ENCODE measurements at places on chromosomes 3 and 15. TPM values are rescaled to one million over a fixed set of nuclear protein-coding genes. Genes with fewer than 3 reads are reported as not detected.

Gene GOLGA6D
- total RNA-seq, result not detected

Gene SLC22A13
- 0.68 TPM for total RNA-seq

GRCh38 chr15:52505151-52505550, 23.5 kb downstream of the MYO5A start:
- no peak for DNase-seq

DNA sequence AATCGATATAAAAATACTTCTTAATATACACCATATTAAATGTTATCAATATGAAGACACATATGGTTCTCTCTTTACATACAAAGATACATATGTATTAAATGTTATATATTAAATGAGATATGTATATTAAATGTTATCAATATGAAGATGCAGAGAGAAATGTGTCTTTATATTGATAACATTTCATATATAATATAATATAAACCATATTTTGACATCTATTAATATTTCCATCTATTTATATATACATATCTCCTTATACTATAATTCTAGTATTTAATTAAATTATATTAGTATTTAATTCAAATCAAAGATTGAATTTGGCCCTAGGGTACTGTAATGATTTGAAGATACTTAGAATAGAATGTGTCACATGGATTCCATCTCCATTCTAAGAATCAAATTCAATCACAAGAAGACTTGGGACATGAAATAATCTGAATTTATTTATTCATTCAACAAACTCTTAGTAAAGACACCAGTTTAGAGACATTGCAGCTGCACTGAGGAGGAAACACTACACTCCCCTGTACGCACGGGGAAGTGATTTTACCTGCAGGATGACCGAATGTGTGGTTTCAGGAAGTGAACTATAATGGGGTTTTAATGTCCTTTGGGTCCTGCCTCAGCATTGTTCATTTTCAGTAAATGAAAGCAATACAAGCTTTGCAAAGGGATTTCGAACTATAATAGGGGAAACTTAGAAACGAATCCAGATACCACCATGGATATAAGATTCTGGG, 365.1 kb downstream of the MECOM start:
- DNase-seq, result no peak

Measured in ureter (tissue), 1 donor.